ENCODE measurements at places on chromosomes 7 and 10. TPM values are rescaled to one million over a fixed set of nuclear protein-coding genes. Genes with fewer than 3 reads are reported as not detected.
A peak's percentile ranks its signal among the peaks of the same experiment; 100 is the strongest.

DNA sequence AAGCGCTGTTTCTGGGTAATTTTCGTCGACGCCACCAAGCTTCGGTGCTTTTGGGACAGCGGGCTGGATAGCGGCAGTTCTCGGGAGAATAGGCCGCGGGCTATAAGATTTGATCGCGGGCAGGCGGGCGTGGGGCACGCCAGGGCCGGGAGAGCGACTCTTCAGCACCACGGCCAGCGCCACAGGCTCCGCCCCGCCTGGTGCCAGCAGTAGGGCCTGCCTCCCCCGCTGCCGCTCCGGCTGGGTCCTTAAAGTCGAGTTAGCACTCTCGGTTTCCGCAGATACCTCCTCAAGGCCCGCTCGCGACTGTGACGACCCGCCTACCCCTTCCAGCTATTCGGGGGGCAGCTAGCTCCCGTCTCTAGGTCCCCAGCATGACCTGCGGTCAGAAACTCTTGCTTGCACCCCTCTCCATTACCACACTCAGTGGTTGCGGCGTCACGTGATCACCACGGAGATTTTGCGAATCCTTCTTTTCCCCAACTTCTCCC is 9.4 kb downstream of the NXPH1 start:
- H3K27me3 ChIP-seq, result peaks cover 76% of the 10 kb centered on the region
- H3K27ac ChIP-seq, result no peak overlapping the region
- peak; percentile 73 for DNase-seq
- no peaks in the 10 kb centered on the region for H3K4me1 ChIP-seq

DNA sequence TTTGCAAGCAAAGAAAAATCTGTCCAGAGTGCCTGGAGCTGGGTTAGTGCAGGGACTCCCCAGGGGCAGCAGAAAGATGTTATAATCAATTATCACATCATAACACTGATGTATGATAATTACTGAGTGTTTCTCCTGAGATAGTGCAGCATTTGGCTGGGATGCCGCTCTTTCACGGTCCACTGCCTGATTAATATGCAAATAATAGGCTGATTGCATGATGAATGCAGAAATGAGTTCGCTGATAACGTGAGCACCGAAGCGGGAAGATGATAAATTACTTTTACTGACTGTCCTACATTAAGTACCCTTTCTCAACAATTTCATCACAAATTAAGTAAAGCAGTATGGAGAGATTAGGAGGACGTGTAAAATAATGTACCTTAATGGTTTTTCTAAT is 71.4 kb upstream of the SH2B2 start:
- H3K4me1 ChIP-seq, result no peaks in the 10 kb centered on the region
- no peak overlapping the region for H3K4me3 ChIP-seq
- H3K27me3 ChIP-seq, result no peaks in the 10 kb centered on the region
- H3K27ac ChIP-seq, result no peak overlapping the region

GRCh38 chr7:452226-452751 is 67.4 kb downstream of the PDGFA start:
- peaks cover 16% of the 10 kb centered on the region for H3K4me1 ChIP-seq
- no peak overlapping the region for H3K27ac ChIP-seq
- no peak for DNase-seq
- H3K27me3 ChIP-seq, result peaks cover 21% of the 10 kb centered on the region
- H3K4me3 ChIP-seq, result no peak overlapping the region

DNA sequence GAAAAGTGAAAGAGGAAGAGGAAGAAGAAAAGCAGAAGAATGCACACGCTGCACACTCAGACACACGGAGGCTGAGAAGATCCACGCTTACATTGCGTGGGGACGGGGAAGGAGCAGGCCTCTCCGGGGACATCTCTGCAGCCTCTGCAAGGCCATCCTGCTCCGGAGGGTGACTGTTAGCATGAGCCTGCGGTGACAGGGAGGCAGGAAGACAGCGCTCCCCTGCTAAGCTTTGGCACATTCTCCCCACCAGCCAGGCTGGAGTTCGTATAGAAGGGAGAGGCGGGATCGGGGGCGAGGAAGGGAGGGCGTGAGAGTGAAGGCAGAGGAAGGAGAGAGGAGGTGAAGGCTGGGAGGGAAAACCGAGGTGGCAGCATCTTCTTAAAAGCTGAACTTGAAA is 366.0 kb upstream of the SHH start:
- H3K27ac ChIP-seq, result no peak overlapping the region
- peaks cover 4% of the 10 kb centered on the region for H3K27me3 ChIP-seq

PLXNA4 gene
- 4.3 TPM for total RNA-seq

DNA sequence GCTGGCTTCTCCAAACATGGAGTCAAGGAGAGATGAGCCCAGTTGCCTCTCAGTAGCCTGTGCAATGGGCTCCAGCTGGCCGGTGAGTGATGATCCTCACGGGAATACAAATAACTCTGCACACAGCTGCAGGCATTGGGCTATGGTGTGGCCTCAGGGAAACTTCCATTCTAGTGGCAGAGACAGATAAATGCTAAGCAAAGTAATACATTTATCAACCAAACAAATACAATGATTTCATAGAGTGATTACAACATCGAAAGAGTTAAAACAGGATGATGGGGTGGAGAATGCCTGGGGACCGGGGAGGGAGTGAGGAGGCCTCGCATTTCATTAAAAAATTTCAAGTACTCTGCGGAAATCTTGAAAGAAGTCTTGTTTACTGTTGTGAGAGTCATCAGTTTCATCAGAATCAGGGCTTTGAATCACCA is 15.0 kb upstream of the AKR1B1 start:
- H3K27me3 ChIP-seq, result no peaks in the 10 kb centered on the region
- no peaks in the 10 kb centered on the region for H3K36me3 ChIP-seq
- H3K4me1 ChIP-seq, result no peaks in the 10 kb centered on the region
- H3K4me3 ChIP-seq, result no peak overlapping the region
- no peak overlapping the region for H3K27ac ChIP-seq

- H3K4me1 ChIP-seq, result no peaks in the 10 kb centered on the region
- no peak overlapping the region for H3K4me3 ChIP-seq
- no peak for DNase-seq
- H3K27ac ChIP-seq, result no peak overlapping the region
- no peaks in the 10 kb centered on the region for H3K36me3 ChIP-seq
- no peaks in the 10 kb centered on the region for H3K27me3 ChIP-seq
These were observed 472.7 kb upstream of the GALNT17 start for GRCh38 chr7:70659263-70659662.
